CD4-positive, alpha-beta memory T cell (primary cell): ENCODE measurements at places on chromosomes 4 and X.

DNA sequence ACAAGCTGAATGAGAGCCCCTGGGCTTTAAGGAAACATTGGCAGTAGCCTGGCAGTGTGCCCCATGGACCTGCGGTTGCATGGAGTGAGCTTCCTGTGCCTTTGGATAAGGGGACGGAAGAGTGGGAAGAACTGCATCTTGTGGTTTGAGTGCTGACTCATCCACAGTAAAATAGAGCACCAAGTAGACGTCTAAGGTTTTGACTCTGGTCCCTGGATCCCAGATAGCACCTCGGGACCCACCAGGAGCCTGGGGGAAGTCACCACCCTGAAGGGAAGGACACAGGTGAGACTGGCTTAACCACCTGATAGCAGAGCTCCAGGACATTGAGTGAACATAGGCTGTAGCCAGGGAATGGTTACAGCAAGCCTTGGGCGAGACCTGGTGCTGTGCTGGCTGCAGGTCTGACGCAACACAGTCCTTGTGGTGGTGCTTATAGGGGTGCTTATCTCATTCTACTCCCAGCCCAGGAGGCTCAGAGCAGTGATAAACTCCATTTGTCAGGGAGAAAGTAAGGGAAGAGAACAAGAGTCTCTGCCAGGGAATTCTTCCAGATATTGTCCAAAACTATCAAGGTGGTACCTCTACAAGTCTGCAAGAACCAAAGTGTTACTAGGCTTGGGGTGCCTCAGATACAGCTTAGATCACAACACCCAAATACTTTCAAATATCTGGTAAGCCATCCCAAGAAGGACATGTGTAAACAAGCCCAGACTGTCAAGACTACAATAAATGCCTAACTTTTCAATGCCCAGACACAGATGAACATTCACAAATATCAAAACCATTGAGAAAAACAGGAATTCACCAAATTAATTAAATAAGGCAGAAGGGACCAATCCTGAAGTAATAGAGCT, 123.6 kb upstream of the TET2 start:
- no peak overlapping the region for H3K27ac ChIP-seq
- no peaks in the 10 kb centered on the region for H3K4me1 ChIP-seq
- no peaks in the 10 kb centered on the region for H3K36me3 ChIP-seq
- no peaks in the 10 kb centered on the region for H3K27me3 ChIP-seq
- DNase-seq = no peak

DNA sequence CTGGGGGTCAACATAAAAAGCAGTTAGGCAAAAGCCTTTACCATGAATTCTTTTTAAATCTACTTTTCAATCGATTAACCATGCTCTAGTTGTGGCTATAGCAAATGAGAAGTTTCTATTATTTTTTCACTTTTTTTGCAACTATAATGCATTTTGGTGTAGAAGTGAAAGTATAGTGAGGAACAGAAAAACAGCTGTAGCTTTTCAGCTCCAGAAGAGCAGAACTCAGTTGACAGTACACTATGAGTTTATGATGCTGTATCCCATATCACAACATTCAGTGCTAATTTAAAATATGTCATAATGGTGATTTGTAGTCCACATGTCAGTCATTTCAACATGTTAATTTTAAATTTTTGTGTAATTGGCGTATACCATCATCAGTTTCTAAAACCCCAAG, 8.7 kb upstream of the MUC7 start:
- no peak overlapping the region for H3K27ac ChIP-seq
- H3K36me3 ChIP-seq = no peaks in the 10 kb centered on the region
- no peaks in the 10 kb centered on the region for H3K4me1 ChIP-seq
- DNase-seq = no peak
- H3K4me3 ChIP-seq = no peak overlapping the region

DNA sequence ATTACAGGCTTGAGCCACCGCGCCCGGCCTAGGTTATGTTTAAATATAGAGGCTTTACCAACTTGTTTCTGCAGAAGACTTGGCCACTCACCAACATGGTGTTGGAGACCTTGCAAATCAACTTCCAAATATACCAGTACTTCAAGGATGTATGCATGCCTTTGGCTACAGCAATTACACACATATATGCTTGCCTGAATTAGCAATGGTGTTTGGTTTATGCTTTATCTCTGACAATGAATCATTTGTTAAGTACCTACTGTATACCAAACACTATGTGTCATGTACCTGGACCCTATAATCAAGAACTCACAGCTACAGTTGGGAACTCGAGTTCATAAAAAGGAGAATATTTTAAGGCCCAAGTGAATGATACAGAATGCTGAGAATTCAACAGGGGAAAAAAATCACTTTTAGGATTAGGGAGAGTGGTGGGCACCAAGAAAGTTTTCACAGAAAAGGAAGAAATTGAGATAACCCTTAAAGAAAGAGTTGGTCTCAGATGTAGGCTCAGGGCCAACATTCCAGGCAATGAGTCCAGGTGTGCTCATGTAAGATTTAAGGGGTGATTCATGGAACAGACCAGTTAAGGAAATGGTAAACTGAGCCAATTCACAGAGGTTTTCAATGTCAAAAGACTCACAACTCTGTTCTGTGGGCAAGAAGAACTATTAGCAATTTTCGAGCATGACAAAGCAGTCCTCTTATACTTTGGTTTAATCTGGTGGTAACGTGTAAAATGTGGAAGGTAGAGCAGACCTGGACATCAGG, 98.9 kb downstream of the BCOR start:
- no peaks in the 10 kb centered on the region for H3K27me3 ChIP-seq
- no peaks in the 10 kb centered on the region for H3K4me1 ChIP-seq
- no peaks in the 10 kb centered on the region for H3K36me3 ChIP-seq
- no peak overlapping the region for H3K4me3 ChIP-seq
- no peak for DNase-seq
- no peak overlapping the region for H3K27ac ChIP-seq

GRCh38 chrX:155997436-155997835, at the start of gene IL9R:
IL9R (plus strand) TSS chrX:155997696; CDS start chrX:155997760, 64 bp downstream.
- no peak within 1 kb of the TSS for H3K4me3 ChIP-seq
- no peaks in the 10 kb centered on the region for H3K36me3 ChIP-seq
- peak; percentile 70 for DNase-seq

DNA sequence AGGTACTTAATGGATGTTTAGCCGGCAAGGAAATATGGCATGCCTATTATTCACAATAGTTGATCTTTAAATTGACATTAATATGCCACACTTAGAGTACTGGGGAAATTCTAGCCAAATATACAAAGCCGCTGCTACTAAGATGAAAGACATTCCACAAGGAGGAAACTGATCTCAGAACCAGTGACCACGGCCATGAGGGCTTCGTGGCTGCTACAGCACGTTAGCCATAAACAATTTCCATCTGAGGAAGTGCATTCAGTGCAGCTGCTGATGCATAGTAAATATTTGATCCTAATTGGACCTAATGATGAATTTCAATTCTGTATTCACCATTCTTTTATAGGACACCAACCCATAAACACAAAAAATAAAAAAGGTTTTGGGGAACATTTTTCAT, 59.1 kb downstream of the SORBS2 start:
- no peak overlapping the region for H3K27ac ChIP-seq
- no peaks in the 10 kb centered on the region for H3K4me1 ChIP-seq
- no peaks in the 10 kb centered on the region for H3K27me3 ChIP-seq
- no peaks in the 10 kb centered on the region for H3K36me3 ChIP-seq
- no peak overlapping the region for H3K4me3 ChIP-seq

DNA sequence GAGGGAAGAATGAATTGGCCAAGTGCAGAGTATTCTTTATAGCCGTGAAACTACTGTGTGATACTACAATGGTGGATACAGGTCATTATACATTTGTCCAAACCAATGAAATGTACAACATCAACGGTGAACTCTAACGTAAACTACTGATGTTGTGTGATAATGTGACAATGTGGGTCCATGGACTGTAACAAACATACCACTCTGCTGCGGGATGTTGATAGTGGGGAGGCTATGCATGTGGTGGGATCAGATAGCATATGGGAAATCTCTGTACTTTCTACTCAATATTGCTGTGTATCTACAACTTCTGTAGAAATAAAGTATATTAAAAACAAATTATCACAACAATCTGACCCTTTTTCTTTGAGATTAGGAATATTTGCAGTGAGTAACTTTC, 101.1 kb downstream of the TEX13C start:
- no peaks in the 10 kb centered on the region for H3K27me3 ChIP-seq
- H3K36me3 ChIP-seq = no peaks in the 10 kb centered on the region
- H3K4me3 ChIP-seq = no peak overlapping the region
